ENCODE measurements at places on chromosomes 2 and 18.

DNA sequence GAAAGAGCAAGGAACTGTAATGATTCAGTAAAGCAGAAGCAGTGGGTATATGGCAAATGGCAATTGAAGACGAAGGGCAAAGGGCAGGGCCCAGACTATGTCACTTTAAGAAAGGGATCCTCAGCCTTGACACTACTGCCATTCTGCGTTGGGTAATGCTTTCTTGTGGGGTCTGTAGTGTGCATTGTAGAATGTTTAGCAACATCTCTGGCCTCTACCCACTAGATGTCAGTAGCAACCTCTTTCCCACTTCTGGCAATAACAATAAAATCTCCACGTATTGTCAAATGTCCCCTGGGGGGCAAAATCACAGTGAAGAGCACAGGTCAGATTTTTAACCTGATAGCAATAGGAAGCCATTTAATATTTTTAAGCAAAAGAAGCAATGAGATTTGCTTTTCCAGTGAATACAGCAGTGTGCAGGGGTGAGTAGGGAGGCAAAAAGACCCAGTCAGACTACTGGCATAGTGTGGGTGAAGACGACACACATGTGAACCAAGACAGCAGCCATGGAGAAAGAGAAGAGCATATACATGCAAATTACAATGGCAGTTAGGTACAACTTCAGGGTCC, 209.5 kb downstream of the DYM start:
- peak; percentile 57 for DNase-seq

DNA sequence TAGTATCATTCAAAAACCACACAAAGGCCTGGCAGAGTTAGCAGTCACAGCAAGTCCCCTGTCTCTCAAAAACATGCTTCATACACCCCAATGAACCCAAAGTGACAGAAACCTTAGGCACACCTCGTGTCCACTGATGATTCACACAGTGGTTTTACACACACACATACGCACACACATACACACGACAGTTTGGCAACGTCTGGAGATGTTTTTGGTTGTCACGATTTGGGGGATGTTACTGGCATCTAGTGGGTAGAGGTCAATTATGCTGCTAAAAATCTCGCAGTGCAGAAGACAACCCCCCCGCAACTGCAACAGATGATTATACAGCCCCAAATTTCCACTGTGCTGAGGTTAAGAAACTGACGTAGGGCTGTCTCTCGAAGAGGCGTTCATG, 72.9 kb upstream of the PARD3B start:
- no peak for DNase-seq

GRCh38 chr2:177610813-177611212, 218.2 kb downstream of the AGPS start:
- no peak for DNase-seq

DNA sequence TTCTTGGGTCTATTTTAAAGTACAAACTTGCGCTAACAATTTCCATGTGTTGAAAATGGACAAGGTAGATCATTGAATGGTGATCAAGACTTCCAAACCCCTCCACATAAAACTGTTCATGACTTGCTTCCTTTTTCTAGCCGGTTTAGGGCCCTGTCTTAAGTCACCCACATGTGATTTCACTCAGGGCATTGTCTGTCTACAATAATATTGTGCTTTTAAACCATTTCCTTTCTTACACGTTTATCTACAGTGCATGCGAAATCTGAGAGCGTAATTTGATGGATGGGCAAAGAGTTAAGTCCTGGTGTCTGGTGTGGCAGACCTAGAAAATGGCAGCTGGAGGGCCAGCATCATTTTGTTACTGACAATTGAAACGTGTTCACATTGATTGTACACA, 2.0 kb upstream of the ZNF516 start:
- no peak for DNase-seq

- DNase-seq = no peak
These were observed 204.6 kb downstream of the TNS1 start for GRCh38 chr2:217798191-217798590.

GRCh38 chr2:174635015-174635593, 37.5 kb upstream of the WIPF1 start:
- DNase-seq = no peak

DNA sequence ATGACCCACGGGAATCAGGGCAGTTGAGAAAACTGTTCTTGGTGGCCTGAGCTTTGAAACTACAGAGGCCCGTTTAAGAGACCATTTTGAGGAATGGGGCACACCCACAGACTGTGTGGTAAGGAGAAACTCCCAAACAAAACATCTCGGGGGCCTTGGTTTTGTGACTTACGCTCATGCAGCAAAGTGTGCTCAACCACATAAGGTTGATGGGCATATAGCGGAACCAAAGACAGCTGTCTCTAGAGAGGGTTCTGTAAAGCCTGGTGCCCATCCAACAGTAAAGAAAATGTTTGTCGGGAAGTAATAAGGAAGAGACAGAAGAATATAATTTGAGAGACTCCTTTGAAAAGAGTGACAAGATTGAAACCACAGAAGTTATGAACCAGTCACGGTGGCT, 5.4 kb downstream of the MRO start:
- no peak for DNase-seq

DNA sequence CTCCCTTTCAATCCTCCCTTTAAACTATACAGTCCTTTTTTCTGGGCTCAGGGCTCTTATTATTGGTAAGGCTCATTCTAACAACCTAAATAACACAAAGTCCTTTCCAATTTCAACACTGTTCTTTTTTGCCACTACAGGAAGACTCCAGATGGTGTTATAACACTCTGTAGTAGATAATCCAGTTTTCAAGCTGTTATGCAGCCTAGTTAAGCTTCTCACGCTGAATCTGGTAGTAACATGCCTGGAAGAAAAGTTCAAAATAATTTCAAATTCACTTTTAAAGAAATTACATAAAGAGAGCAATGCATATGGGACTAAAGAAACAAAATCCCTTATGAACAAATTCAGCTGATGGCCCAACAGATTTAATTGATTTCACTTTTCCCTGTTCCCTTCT, 3.2 kb upstream of the MPP4 start:
- no peak for DNase-seq

GRCh38 chr2:206259376-206260187, 14.9 kb upstream of the ZDBF2 start:
- no peak for DNase-seq

DNA sequence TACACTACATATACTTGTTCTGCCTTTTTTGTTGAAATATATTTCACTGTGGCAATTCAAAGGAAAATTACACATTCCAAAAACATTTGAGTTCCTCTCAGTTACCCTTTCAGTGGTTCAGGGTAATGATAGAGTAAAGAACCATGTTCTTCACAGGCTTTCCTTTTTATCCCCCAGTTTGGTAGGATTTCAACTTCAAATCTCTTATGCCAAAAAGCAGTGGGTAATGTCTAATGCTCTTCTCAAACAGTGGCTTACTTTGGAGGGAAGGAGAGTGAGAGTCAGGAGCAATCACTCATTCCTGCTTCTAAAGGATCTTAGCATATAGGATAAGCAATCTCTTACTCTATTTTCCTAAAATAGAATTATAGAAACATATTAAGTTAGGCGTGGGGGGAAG, 290.6 kb downstream of the ZEB2 start:
- no peak for DNase-seq

GRCh38 chr18:36872329-36872728, 43.4 kb downstream of the KIAA1328 start:
- no peak for DNase-seq

- DNase-seq = peak; percentile 54
These were observed 297.5 kb upstream of the RGPD4 start for GRCh38 chr2:107529146-107529545.

- no peak for DNase-seq
These were observed 98.3 kb downstream of the MYCN start for GRCh38 chr2:16038621-16039020.

DNA sequence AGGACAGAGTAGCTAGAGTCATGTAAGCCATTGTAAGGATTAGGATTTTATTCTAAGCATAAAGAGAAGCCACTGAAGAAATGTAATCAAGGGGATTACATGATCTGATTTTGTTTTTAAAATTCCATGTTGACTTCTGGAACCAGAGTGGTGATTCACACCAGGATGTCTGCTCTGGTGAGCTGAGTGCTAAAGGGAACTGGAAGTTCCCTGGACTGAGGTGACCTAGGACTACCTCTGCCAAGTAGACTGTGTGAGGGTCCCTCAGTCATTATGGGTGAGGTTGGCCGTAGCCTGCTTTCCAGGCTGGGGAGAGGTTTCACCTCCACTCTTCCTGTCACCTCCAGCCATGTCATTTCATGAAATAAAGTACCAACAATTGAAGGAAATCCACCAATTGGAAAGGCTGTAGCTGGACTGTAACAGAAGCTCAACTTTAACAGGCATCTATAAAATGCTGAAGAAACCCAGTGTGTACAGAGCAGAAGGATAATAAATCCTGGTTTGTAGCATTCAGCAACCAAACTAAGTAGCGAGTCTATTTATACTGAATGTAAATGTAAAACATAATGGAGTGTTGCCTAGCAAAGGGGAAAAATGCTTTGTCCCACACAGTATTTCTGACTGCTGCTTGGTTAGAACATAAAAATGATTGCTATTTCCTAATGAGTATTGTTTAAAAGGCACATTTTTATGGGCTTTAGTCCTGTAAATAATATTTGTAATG, 507.4 kb upstream of the PKDCC start:
- no peak for DNase-seq

- DNase-seq = no peak
These were observed 157.1 kb downstream of the GALNT14 start for GRCh38 chr2:30981096-30981495.

DNA sequence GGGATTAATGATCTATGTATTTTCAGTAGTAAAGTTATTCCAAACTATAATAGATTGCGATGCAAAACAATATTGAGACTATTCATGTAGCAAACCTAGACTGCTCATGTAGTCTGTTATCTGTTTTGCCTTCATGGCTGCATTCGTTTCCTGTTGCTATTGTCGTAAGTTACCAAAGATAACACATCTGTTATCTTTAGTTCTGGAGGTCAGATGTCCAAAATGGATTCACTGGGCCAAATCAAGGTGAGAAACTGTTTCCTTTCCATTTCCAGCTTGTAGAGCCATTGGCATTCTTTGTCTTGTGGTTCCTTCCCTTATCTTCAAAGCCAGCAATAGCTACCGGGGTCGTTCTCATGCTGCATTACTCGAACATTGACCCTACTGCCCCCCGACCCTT, 20.9 kb downstream of the ITGAV start:
- no peak for DNase-seq

DNA sequence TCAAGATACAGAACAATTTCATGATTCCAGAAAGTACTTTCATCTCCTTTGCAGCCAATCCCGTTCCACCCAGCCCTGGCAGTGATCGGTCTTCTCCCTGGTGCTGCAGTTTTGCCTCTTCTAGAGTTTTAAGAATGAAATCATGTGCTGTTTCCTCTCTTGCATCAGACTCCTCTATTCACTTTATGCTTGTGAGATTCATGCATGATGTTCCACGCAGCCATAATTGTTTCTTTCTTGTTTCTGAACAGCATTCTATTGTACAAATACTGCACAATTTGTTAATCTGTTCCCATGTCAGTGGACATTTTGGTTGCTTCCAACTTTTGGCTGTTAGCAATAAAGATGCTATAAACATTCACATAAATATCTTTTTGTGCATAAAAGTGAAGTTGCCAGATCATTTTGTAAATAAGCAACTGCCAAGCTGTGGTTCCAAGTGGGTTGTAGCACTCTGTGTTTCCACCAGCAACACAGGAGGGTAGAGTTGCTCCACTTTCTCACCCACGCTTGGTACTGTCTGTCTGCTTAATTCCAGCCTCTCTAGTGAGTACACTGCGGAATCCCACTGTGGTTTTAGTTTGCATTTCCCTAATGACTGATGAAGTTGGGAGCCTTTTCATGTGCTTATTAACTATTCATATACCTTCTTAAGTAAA, 104.5 kb downstream of the TWIST2 start:
- no peak for DNase-seq

GRCh38 chr2:132979339-132980093, 309.5 kb upstream of the LYPD1 start:
- DNase-seq = no peak

DNA sequence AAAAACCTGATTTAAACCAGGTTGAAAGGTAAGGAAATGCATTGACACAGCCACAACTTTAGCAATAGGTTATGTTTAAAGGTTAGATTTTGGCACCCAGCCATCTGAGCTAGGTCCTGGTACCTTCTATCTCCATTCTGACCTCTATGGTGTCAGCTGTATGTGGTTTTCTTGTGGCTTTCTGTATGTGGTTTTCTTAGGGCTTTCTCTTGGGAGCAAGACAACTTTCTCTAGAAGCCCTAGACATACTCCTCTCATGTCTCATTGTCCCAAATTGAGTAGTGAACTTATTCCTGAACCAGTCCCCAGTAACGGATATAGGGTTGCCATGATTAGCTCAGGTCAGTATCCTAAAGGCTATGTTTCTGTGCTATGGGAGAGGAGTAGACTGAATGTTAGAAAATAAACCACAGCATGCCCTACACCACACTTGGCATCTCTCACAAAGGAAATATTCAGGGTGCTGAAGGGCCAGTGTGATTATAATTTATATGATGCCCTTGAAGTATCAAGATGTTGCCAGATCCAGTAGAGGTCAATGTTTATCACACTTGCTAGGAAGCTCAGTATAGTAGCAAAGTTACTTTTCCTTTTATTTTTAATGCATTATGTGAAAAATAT, 176.1 kb downstream of the CAPN13 start:
- DNase-seq = no peak

Measured in D341Med (cell line).